Epithelial cell of esophagus (primary cell): ENCODE measurements at places on chromosomes 1 and 21.

DNA sequence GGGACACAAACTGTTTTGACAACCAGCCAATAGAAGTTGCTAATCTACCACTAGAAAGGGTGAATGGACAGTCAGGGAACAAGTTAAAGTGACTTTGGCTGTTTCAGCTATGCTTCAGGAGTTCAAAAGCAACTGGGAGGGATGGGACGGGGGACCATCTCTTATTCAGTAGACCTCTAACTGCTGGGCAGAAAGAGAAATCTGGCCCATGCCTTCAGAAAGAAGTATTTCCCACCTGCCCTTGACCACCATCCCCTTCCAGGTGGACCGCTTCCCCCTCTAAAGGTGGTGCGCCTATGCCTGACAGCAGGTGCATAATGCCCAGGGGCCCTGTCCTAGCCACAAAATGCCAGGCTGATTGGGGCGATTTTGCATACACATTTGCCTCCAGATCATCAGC lies 5.2 kb downstream of the ITPKB start:
- DNase-seq, result no peak

DNA sequence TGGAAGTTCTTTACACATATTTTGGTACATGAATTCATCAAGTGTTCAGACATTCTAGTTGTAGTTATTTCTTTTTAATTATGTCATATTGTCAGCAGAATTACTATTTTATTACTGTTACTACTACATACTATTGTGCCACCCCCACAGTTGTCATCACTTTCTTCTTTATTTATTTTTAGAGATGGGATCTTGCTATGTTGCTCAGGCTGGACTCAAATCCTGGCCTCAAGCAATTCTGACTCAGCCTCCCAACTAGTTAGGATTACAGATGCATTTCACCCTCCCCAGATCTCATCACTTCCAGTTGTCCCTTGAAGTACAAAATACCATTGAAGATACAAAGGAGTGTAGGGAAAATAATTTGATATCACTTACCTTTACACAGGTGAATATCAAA lies 258.0 kb downstream of the KCTD3 start:
- no peak for DNase-seq

DNA sequence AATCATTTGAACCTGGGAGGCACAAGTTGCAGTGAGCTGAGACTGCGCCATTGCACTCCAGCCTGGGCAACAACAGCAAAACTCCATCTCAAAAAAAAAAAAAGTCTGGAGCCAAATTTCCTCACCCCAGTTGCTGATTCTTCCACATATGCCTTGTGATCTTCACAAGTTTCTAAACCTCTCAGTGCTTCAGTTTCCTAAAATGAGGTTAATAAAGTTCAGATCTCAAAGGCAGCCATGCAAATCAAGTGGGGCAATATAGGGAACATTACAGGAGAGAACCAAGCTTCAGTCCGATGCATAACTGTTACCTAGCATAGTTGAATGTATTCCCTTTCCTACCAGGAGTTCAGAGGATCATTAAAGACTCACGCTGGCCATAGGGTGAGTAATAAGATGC lies 4.8 kb downstream of the ITLN1 start:
- DNase-seq, result no peak

DNA sequence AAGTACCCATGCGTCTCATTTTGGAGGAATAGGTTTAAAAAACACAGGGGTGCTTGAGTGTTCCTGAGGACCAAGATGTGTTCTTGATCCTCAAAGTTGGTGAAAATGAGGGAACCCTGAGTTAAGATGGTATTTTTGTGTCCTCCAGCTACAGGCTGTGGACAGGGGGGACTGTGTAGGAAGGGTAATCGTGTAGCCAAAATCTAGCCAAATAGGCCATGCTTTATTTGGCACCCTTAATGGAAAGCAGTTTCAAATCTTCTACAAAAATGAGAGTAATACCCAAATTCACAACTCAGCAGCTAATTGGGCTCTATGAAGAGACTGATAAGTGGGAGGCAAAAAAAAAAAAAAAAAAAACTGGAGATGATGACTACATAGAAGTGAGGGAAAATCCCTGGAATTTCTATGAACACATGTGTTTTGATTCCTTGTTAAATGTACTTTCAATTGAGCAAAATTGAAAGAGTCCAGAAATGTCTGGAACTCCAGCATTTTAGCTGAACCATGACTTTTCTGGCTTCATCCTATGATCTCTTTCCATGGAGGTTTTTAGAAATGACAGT lies 470 bp downstream of the HSD11B1 start:
- no peak for DNase-seq

DNA sequence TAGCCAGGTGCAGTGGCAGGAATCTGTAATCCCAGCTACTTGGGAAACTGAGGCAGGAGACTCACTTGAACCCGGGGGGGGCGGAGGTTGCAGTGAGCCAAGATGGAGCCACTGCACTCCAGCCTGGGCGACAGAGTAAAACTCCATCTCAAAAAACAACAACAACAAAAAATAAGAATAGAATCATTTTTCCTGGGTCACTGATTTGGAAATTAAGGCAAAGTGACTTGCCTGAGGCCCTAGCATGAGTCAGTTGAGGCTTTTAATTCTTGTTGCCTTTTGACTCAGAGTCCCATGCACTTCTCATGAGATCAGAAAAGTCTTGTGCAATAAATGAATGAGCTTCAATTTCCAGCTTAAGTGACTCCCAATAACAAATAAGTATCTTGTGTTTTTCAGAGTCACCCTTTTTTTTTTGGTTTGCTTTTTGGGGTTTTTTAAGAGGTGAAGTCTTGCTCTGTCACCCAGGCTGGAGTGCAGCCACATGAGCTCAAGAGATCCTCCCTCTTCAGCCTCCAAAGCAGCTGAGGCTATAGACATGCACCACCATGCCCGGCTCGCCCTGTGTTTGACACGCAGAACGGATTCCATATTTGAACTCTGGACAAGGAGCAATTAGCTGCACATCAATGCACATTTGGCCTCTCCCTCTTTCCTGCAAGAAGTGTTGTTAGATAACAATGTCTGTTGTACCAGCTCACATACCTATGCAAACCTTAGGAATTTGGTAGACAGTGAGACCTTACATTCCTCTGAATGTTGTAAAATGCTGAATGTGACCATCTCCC lies 3.4 kb upstream of the PLEKHM2 start:
- DNase-seq, result peak; percentile 98

GRCh38 chr21:45283611-45284455 lies 3.9 kb downstream of the POFUT2 start:
- no peak for DNase-seq

DNA sequence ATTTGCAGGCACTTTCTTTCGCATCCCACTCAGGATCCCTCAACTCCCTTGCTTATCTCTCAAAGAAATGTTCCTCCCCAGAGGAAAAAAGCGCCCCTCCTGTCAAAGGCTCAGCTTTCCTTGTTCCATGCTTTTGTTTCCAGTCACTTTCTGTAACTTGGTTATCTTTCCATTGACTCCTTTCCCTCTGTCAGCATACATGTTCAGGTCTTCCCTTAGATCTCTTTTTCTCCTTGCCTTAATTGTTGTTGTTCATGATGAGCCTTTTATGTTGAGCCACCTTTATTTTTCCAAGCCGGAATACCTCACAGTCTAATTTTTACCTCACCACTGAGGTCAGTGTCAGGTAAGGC lies 46.5 kb upstream of the PODN start:
- no peak for DNase-seq

DNA sequence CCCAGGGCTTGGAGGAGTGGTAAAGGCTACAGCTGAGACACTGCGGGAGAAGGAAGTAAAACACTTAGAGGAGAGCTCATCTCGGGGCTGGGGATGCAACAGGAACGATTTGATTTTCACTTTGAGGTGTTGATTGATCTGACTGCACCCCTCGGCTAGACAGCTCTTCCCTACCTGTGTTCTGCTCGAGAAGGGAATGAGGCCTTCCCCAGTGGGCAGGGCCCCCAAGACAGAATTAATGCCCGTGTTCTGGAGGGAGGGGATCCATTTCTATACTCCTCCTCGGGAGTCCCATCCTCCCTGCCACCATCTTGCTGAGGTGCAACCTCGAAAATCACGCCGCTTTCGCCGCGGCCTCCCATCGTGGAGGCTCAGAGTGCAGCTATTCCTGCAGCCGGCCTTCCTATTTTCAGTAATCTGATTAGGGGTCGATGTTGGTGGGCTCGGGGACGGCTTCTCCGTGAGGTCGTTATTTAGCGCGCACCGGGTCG lies 2.4 kb downstream of the ATP2B4 start:
- no peak for DNase-seq

DNA sequence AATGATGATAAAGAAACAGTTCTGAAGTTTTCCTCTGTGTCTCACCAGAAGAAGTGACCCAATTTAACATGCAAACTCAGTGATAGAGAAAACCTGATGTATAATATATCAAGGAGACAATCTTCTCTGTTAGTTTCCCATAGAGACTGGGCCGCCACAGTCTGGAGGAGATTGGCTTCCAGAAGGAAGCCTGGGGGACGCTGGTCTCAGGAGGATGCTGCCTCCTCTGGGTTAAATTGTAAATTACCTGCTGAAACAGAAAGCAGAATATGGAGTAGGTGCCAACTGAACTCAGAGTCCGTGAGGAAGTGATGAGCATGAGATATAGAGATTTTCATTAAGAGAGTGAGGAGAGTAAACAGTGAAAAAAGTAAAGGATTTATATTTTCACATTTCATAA lies 15.8 kb downstream of the OR14I1 start:
- DNase-seq, result no peak

DNA sequence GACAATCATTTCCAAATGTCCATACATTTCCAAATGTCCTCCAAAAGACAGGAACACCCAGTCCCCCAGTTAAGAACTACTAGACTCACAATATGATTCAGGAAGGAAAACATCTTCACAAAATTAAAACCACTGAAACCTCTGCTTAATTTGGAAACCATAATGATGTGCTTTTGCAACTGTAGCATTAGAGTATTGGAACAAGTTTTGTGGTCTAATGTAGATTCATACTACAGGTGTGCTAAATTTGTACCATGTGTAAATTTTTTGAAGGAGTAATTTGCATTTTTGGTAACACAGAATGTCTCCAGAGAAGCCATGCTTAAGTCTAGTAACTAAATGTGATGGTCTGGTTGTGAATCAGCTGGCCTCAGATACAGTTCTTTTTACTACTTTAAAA lies 129.6 kb downstream of the DPYD start:
- no peak for DNase-seq

GRCh38 chr1:54409156-54410142 lies 3.3 kb upstream of the SSBP3 start:
- peak; percentile 20 for DNase-seq

DNA sequence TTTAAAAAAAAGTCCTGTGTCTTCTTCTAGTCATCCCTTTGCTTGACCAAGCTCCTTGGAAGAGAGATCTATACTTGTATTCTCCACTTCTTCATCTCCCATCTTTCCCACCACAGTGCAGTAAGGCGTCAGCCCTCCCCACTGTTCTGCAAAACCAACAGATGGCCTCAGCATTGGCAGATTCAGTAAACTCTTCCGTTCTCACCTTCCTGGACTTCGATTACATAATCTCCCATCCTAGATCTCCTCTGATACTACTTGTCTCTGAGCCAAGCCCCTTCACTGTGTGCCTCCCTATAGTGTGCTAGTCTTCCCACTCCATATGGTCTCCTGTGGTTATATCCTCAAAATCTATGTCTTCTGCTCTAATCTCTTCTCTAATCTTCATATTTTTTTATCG lies 1.6 kb upstream of the COLGALT2 start:
- no peak for DNase-seq

DNA sequence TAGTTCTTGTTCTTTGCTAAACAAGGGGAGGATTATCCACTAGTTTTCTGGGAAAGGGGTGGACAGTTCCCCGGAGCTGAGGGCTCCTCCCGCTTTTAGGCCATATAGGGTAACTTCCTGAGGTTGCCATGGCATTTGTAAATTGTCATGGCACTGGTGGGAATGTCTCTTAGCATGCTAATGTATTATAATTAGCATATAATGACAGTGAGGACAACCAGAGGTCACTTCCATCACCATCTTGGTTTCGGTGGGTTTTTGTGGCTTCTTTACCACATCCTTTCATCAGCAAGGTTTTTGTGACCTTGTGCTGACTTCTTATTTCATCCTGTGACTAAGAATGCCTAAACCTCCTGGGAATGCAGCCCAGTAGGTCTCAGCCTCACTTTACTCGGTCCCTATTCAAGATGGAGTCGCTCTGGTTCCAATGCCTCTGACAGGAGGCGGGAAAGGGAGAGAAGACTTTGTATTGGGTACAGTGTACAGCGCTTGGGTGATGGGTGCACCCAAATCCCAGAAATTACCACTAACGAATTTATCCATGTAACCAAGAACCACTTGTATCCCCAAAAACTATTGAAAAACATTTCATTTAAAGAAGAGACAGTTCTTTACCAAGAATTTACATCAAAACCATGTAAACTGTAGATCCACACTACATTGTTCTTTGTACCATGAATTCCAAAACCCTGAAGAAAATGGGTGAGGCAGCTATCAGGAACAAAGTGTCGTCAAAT lies 8.7 kb upstream of the SLC2A5 start:
- DNase-seq, result peak; percentile 25

- peak; percentile 86 for DNase-seq
These were observed 35.8 kb downstream of the CELF3 start for GRCh38 chr1:151680826-151681225.

DNA sequence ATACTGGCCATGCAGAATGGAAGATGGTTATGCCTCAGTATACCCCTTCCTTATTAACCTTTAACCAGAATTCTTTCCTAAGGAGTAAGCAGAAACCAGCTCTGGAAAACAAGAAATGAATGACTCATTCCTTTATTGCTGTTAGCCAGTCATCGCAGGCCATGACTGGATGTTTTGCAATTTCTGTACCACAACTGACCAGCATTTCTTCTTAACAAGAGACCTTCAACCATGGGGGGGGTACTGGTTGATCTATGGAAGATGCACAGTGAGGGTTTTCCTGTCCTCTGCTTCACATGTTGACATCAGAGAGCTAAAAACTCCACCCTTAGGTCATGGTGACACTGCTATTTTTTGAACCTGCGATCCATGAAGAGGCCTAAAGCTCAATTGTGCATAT lies 28.0 kb upstream of the RNF2 start:
- peak; percentile 95 for DNase-seq

DNA sequence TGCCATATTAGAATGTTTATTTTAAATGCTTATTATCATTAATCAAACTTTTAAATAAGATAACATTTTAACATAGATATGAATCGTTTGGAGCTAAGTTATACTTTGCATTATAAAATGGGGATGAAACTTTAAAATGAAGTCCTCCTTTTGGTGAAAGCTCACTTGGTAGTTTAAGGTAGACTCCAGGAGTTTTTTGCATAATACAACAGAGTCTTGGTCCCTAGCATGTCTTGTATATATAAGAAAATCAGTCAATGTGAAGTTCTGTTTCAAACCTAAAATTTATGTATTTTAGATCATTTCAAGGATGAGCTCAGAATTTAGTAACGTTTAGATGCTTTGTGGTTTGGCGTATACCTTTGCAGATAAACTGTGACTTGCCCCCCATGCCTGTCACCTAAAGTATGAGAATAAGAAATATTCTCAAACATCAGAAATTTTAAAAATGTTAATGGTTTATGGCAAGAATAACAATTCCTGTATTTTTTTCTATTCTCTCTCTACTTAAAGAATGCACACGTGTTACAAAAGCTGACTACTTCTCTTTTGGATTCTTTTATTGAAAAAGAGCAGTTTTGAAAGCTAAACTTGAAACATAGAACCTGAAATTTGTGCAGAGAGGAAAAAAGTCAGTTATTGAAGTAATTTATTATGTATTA lies 3.8 kb downstream of the NFIA start:
- DNase-seq, result no peak
